ENCODE measurements at places on chromosomes 7 and 10. TPM values are rescaled to one million over a fixed set of nuclear protein-coding genes. Genes with fewer than 3 reads are reported as not detected.

TMEM178B gene
- 0.34 TPM for total RNA-seq

RAB18 gene
- 34.0 TPM for total RNA-seq

HMX3 gene
- not detected for total RNA-seq

TYW1B gene
- 1.5 TPM for total RNA-seq

ERVW-1 gene
- not detected for total RNA-seq

EGFR gene
- total RNA-seq = 94.1 TPM

THSD7A gene
- under 0.01 TPM for total RNA-seq

SPDYE5 gene
- not detected for total RNA-seq

FAM171A1 gene
- 21.4 TPM for total RNA-seq

GPR26 gene
- total RNA-seq = not detected

GDF2 gene
- total RNA-seq = not detected

POU6F2 gene
- not detected for total RNA-seq

PPRC1 gene
- 26.0 TPM for total RNA-seq

MET gene
- total RNA-seq = 149 TPM

SYNPO2L gene
- total RNA-seq = 0.63 TPM

IGF2BP3 gene
- total RNA-seq = 63.3 TPM

TUBAL3 gene
- total RNA-seq = not detected

PNLIP gene
- 0.13 TPM for total RNA-seq

FAM180A gene
- total RNA-seq = 3.7 TPM

FOXI2 gene
- total RNA-seq = not detected

CLDN4 gene
- total RNA-seq = 0.19 TPM

LRRD1 gene
- not detected for total RNA-seq

JAZF1 gene
- total RNA-seq = 5.6 TPM

TMEM130 gene
- 0.06 TPM for total RNA-seq

MRPS16 gene
- 83.9 TPM for total RNA-seq

TMEM176A gene
- not detected for total RNA-seq
